ENCODE measurements at places on chromosomes 11 and 22.

DNA sequence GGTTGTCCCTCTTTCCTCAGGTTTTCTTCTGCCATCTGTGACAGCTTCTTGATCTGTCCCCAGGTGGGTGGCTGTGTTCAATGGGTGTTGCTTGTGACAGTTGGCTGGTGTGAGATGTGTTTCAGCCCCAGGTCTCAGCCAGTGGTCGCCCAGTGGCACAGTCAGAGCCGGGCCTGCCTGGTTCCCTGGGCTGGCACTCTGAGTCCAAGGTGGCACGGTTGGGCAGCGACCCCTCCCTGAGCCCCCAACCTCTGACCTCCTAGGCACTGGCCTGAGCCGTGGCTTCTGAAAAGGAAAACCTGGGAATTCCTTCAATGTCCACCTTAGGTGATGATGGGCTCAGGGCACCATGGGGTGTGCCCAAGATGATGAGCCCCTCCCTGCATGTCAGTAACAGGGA, 14.0 kb upstream of the PRODH start:
- DNase-seq: no peak

- no peak for DNase-seq
These were observed 6.3 kb downstream of the CCDC34 start for GRCh38 chr11:27356624-27357222.

- no peak for DNase-seq
These were observed 420.6 kb upstream of the ISX start for GRCh38 chr22:34645375-34645774.

DNA sequence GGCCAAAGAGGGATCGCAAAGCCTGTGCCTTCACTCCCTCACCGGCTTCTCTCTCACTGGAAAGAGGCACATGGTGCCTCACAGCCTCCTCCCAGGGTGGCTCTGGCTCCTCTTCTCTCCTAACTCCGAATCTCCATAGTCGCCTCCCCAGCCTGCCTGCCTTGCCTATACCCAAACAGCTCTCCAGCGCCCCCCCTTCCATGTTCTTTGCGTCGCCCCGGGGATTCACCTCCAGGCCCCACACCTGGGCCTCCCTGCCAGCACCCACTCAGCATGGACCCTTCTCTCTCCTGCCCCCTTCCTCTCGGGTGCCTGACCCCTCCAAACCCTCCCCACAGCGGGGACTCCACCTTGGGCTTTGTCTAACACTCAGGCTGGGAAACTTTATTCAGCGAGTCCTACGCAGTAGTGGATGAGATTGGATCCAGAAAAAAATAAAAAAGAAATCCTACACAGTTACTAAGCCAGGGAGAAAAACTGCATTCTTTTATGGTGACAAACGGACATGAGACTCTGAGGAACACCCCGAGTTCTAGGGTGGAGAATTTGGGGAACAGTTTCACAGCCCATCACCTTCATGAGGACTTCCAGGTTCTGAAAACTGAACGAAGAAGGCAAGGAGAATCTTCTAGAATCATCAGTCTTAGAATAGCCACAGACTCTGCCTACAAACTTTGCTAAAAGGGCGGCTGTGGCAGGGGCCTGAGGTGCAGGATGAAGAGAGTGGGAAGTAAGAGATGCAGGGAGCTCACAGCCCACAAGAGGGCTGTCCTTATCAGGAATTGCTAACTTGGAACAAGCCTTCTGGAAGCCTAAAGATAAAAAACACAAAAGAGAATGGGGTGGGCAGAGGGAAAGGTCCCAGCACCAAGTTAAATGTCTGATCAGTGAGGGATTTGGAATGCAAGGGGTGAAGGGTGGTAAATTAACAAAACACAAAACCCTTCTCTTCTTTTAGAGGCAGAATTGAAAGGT, 5.3 kb downstream of the PPM1F start:
- peak; percentile 60 for DNase-seq

- no peak for DNase-seq
These were observed 16.9 kb downstream of the ELFN2 start for GRCh38 chr22:37410174-37411055.

DNA sequence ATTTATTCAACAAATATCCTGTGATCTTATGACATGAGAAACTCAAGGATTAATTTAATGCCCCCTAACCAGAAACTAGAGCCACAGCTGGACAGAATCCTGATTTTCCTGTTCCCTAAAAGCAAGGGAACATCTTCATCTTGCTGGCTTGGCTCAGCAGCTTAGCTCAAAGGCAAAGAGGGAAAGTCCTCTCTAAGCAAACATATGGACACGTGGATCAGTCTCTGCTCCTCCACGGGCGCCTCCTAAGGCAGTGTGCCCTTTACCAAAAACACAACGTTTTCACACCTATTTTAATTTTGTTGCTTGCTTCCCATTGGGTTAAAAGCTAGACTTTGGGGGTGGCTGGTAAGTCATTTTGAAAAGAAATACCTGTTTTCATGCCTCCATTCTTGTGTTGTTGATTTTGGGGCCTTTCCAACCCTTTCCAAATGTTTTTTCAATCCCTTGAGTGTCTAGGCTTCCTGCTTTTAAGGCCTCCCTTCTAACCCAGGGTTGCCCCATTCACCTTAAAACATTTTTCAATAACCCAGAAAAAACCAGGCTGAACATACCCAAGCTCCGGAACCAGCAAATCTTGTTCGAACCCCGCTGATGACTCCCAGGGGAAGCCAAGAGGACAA, 15.5 kb downstream of the SLC1A2 start:
- DNase-seq: no peak

DNA sequence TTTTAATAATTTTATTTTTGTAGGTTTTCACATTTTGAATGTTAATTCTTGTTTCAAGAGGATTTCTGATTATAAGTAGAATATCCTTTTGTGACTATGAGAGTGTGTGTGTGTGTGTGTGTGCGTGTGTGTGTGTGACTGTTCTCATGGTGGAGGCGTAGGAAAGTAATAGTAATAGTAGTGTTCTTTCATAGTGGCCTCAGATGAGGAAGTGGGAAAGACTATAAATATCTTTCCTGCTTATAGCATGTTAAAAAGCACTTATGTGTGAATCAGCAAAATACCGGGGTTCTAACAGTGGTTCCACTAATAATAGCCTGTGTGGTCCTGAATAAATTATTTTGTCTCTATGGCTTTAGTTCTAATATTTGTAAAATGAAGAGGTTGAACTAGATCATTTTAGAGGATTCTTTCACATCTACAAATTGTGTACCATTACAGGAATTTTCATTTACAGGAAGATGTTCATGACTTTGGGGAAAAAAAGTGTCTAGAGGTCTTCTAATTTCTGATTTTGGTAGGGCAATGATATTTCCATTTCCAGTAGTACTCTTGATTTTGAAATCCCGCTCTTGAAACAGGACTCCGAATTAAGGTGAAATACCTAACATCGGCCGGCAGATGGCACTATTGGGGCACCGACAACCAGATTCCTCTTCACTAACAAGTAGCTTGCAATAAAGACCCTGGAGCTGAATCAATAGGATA, 29.9 kb upstream of the OR10G7 start:
- DNase-seq: peak; percentile 80

DNA sequence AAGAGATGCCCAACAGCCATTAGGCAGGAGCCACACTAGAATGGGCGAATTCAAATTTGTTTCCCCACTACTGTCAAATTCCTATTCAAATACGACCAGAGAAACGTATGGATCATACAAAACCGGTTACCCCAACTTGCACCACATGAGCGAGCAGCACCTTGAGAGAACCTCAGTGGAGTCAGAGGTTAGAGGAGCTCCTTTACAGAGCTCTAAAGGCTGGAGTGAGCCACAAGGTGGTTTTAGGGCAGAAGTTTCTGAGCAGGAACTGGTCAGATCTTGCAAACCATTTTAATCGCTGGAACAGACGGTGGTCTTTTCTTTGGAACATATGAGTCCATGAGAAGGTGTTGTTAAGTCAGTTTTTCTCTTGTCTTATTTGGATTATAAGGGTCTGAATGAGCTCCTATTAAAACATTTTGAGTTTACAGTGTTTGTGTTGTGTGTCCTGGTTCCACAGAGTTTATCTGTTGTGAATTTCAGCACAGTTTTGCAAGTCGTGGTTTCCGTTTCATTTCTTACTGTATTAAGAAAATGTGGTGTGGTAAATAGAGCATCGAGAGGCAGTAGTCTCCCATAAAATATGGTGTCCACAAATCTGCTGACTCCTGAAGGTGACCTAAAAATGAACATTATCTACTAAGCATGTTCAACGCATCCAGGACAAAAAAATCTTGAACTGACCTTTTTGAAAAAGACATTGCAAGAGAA, 471.7 kb downstream of the NTM start:
- DNase-seq: no peak

- DNase-seq: no peak
These were observed 40.5 kb upstream of the OR9Q1 start for GRCh38 chr11:57983191-57983590.

GRCh38 chr22:19766511-19767426, 6.2 kb downstream of the TBX1 start:
- DNase-seq: peak; percentile 51

DNA sequence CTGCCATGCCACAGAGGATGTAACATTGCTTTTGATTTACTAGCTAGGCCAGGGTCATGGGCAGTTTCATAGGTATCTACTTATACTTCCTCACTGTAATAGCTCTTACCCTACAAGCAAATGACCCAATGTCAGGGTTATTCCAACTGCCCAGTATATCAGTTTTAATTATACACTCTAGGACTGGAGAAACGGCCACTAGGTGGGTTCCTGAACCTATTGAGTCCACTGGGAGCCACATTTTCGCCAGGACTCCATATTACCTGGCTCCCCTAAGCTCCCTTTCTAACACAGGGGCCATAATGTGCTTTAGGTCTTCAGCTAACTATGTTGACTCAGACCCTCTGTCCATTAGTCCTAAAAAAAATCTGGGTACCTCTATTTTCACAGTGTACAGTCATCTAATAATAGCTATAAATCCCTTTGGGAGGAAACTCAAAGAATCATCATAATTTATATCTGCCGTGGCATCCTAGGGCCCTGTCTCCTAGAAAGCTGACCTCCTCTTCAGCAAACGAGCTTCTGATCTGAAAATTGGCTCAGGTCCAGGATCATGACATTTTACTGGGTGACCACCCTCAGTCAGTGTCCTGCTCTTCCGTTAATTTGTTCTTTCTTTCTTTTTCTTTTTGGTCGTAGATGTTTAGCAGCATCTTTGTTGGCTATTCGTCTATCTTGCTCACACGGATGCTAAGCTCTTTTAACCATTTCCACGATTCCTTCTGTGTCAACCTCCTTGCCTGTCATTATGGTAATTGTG, 244.3 kb downstream of the FAM76B start:
- no peak for DNase-seq

DNA sequence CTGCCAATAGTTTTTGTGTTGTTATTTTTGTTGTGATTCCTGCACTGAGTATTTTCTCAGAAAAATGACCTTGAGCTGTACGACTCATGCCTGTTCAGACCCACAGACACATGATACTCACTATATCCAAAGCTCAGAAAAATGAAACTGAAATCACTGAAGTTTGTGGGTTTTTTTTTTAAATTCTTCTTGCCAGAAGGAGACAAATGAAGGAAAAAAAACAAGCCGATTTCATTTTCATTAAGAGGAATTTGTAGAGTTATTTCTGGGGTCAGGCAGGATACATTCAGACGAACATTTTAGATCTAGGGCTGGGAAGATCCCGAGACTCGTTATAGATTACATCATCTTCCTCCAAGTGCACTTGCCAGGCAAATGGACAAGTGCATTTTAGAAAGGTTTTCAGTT, 60.4 kb downstream of the BMAL1 start:
- peak; percentile 32 for DNase-seq

GRCh38 chr11:28117712-28118111, 9.5 kb downstream of the METTL15 start:
- no peak for DNase-seq

DNA sequence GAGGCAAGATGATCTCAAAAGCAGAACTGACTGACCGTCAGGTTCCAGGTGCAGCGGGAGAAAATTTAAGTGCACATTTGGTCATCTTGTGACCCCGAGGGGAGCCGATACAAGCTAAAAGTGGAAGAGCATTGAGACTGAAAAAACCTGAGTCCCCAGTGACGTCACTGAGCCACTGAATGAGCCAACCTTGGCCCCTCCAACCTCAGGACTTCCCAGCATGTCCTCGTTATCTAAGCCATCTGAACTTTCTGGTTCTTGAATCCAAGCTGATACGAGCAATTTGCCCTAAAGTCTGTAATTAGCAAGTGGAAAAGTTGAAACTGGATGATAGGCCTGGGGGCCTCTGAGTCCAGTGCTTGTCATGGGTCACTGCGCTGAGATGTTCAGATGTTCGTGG, 51.1 kb upstream of the ISX start:
- DNase-seq: no peak
